ENCODE measurements at places on chromosomes 12 and 14.

GRCh38 chr14:87079416-87079815 lies 913.6 kb downstream of the GALC start:
- DNase-seq = no peak

- DNase-seq = no peak
Measured at GRCh38 chr14:86091811-86092210, 561.9 kb downstream of the FLRT2 start.

DNA sequence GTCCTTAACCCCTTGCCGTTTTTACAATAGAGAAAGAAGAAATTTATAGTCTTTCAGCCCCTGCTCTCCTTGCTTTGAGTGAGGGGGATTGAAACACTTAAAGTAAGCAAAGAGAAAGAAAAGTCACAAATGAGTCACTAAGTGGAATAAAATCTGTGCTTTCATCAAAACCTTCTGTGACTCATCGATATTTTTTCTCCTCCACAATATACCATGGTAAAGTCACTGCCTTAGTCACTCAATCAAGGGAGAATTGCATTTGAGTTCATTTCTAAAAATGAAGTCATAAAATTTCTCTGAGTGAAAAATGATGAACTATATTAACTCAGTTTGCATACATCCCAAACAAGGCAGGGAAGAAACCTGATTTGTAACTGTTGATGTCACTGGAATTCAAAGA lies 470.3 kb downstream of the FOXG1 start:
- no peak for DNase-seq

GRCh38 chr12:102069707-102070106 lies 7.9 kb upstream of the WASHC3 start:
- no peak for DNase-seq

- peak; percentile 80 for DNase-seq
Measured at GRCh38 chr12:56150563-56150962, 1.8 kb upstream of the MYL6B start.

DNA sequence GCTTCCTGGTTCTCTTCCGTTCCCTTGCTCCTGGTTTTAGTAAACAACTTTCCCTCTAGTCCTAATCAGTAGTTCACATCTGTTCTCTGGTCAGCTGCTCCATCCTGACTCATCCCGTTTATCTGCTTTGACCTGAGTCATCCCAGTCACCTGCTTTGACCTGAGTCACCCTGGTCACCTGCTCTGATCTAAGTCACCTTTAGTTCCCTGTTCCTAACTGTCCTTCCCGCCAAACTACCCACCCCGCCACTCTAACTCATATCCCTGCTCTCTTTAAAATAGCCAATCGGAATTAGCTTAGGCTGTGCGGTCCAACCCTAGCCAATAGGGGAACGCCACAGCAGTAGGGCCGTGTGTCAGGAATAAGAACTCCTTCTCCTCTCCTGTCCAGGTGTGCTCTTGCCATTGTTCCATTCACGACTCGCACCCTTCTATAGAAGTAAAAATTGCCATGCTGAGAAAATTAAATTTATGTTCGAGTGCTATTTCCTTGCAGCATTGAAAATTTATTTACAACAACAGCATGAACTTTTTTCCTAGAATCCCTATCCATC lies 3.1 kb upstream of the ANKRD33 start:
- no peak for DNase-seq

- peak; percentile 85 for DNase-seq
Measured at GRCh38 chr12:26704684-26705460, 128.1 kb downstream of the ITPR2 start.

DNA sequence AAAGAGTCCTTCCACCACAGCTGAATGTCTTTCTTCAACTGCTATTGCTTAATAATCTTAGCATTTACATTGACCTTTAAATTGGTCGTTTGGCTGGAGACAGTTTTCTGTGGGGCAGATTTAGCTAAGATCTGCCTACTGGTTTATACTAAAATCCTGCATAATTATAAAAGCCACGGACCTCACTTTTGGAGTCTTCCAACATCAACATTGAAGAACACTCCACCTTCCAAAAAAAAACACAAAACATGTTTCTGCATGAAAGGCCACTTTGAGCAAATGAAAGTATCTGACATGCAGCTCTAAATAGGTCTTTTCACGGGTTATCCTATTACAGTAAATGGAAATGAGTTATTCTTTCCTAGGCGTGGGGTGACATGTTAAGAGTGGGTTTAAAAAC lies 57.0 kb upstream of the KRR1 start:
- DNase-seq = no peak

DNA sequence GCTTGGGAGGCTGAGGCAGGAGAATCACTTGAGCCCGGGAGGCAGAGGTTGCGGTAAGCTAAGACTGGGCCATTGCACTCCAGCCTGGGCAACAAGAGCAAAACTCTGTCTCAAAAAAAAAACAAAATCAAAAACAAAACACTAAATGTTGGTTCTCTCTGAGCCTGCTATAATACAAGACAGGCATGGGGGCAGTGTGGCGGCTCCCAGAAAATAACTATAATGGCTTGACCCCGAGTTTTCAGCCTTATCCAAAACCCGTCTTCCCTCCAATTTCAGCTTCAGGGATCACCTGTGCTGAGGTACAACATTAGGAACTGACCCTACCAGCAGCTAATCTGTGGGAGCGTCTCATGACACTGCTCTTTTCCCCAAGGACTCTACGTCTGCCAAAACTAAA lies 862 bp downstream of the SLC7A7 start:
- DNase-seq = no peak

DNA sequence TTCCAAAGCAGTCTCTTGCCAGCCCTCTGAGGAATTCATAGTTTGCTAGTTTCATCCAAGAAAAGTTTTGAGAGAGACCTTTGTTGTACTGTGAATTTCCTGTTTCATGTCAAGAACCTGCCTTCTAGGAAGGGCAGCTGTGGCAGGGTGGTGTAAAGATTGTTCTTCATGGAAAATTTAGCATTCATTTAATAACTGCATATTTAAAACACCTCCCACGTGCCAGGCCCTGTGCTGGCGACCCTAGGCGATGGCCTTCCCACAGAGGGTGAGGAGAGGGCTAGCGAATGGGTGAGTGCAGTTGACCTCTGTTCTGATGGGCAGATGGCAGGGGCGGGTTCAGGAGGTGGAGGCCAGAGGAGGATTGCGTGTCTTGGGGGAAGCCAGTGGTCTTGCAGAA lies 43.2 kb downstream of the MLXIP start:
- no peak for DNase-seq

DNA sequence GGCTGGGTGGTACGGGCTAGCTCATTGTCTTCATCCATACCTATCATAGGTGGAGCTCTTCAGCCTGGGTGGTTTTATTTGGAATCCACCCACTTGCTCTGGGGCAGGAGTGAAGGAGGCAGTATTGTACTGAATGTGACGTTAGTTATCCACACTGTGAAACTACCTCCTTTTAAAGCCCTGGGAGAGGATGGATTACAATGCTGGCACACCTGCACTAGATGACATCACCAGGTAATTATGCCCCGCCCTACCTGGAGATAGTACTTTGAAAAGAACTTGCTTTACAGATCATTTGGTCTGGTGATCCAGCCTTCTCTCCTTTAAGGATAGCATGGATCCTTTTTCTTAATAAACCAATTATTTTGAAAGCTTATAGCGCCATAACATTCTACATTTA lies 78.0 kb downstream of the B4GALNT3 start:
- DNase-seq = no peak

DNA sequence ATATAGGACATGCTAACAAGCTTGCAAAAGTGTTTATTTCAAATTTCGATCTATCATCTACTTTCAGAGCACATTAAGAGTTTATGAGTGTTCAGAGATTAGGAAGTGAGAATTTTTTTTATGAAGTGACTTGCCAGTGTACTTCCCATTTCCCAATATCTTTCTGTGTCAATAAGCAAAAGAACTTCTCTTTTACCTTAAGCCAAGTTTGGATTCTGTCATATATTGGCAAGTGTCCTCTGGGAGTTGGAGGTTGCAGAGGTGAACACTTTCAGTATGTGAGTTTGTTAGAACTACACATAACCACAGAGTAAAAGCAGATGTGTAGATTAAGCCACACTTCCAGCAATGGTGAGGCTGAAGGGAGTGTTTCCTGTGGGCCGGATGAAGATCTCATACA lies 16.6 kb upstream of the KLRF1 start:
- DNase-seq = peak; percentile 89

GRCh38 chr12:3741882-3742672 lies 10.8 kb downstream of the CRACR2A start:
- no peak for DNase-seq

DNA sequence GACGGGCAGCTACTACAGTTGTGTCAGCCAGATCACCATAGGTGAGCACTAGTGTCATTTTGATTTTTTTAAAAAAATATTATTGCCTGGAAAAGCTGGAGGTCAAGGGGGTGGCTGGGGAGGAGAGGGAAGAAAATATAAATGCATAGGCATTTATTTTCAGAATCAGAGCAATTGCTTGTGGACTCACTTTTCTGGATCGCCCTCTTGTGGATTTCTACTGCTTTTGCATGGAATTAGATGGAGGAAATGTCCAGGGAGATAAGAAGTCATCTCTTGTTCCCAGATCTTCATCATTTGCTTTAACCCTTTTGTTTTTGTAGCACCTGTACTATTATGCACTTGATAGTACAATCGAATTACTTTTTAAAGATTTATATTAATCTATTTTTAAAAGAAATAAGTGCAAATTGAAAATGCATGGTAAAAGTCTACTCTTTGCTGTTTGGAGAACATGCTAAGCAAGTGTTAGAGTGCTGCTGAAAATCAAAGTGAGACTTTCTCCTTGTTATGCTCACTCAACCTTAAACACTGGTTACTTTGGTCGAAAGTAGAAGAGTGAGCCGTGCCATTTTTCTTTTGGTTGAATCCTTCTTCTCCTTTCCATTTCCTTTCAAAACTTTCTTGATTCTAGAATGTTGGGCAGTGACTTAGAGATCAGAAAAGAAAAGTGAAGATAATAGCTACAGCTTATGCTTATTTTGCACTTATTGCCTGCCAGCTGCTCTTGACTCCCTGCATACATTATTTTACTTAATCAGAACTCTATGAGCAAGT lies 60.6 kb upstream of the ANO4 start:
- no peak for DNase-seq

GRCh38 chr12:89344043-89344861 lies 8.0 kb downstream of the DUSP6 start:
- peak; percentile 21 for DNase-seq

GRCh38 chr14:33294419-33294818 lies 355.7 kb downstream of the NPAS3 start:
- no peak for DNase-seq

DNA sequence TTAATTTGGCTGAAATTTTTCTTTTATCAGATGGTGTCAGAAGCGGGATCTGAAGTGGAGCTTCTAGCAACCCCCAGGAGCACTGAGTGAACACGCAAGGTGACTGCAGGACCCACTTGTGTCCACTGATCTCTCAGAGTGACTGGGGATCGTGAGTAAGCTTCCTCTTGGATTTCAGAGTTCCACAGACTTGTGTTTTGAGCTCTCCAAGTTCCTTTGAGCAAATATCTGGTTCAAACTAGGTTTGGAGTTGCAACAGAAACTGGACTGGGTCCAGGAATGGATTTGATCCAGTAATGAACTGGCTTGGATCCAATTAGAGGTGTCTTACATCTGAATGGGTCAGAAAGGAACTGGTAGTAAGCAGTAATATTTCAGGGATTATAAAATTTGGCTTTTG lies 24.7 kb upstream of the B4GALNT1 start:
- DNase-seq = no peak

- DNase-seq = no peak
Measured at GRCh38 chr14:65588426-65589140, 176.1 kb downstream of the FUT8 start.

DNA sequence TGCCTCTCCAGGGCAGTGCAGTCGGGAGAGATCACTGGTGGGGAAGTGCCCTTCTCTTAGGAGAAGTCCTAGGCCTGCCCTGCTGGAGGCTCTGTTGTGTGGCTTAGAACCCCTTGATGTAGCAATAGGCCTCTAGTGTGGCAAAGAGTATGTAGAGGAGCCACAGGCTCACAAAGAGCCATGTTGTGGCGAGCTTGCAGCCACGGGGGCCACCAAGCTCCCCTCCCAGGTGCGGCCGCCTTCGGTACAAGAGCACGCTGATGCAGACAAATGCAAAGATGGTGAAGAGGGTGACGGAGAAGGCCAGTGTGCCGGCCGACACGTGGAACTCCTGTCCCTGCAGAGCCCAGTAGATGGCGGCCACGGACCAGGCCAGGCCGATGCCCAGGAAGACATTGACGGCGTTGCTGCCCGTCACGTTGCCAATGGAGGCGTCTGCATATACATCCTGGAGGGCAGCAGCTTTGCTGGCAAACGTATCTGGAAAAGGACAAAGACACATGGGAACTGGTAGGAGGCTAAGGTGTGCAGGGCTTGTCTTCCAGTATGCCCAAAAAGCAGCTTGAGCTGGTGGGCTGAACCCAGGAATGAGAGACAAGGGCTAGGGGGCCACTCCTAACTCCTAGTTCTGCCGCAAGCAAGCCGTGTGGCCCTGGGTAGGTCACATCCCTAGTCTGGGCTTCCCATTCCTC lies 142.8 kb downstream of the SLC8A3 start:
- DNase-seq = peak; percentile 2

DNA sequence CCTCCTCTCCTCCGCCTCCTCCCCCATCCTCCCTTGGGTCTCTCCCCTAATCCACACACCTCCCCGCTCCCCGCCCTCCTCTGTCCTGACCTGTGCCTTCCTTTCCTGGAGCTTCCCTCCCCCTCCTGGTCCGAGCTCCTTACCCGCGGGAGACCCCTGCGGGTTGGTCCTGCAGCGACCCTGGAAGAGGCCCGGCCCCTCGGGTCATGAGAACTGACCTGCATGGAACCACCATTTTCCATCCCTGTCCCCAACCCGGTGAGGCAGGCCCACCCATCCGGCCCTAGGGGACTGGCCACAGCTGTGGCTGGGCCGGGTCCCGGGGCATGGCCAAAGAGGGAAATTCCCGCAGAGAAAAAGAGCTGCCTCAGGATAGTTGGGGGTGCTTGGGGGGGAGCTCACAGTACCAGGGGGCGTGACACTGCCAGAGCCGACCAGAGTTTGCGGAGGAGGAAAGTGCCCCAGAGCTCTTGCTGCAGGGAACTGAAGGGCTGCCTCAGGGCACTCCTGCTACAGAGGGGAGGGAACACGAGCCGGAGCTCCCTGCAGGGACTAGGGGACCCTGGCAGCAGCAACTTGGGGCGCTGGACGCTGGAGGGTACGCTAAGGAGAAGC lies 613 bp downstream of the ARHGEF40 start:
- peak; percentile 23 for DNase-seq

- peak; percentile 64 for DNase-seq
Measured at GRCh38 chr12:108511633-108512540, 3.2 kb upstream of the FICD start.

Measured in inflammatory macrophage treated with lipopolysaccharide for 4 hours (primary cell).